ENCODE measurements at places on chromosomes 2 and 18.

DNA sequence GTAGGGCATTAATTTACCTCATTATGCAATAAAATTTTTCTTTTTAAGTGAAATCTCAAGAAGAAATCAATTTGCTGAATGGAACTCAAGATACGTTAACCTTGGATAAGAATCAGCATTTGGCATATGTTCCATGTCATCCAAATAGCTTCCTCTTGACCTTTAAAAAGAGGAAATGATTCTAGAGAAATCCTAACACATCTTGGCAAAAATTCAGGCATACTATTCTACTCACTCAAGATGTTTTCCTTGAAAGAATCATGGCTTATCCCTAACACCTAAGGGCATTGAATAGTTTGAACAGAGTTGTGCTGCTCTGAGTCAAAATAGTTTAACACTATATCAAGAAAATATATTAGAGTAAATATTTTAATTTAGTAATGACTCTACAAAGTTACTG, 678.0 kb downstream of the EPHA4 start:
- DNase-seq, result no peak

GRCh38 chr2:74313497-74313896, 29.7 kb downstream of the SLC4A5 start:
- no peak for DNase-seq

- no peak for DNase-seq
Measured at GRCh38 chr2:239715202-239715601, 309.9 kb downstream of the NDUFA10 start.

- peak; percentile 87 for DNase-seq
Measured at GRCh38 chr2:29113891-29114321, 1.3 kb upstream of the CLIP4 start.

DNA sequence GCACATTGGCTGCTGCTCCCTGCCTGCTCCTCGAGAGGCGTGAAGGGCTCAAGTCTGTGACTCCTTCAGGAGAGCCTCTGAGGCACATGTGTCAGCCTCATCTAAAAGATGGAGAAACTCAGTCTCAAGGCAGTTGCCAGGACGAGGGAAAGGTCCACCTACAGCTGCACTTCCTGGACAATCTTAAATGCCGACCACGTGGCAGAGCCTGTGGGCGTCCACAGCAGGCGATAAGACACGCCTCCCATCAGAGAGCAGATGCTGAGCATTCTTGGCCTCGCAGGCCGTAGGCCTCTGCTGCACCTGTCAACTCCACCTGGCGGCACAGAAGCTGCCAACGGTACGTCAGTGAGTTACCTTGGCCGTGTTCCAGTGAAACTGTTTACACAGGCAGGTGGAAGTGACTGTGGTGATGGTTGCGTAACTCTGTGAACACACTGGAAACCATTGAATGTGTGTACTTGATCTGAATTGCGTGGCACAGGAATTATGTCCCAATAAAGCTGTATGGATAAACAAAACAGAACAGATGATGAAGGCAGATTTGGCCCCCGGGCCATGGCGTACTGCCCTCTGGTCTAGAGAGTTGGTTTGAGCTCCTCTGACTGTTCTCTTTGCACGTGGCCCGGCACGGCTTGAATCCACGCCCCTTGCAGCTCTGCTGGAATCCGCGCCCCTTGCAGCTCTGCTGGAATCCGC, 114.5 kb downstream of the RNF144A start:
- DNase-seq, result peak; percentile 98

DNA sequence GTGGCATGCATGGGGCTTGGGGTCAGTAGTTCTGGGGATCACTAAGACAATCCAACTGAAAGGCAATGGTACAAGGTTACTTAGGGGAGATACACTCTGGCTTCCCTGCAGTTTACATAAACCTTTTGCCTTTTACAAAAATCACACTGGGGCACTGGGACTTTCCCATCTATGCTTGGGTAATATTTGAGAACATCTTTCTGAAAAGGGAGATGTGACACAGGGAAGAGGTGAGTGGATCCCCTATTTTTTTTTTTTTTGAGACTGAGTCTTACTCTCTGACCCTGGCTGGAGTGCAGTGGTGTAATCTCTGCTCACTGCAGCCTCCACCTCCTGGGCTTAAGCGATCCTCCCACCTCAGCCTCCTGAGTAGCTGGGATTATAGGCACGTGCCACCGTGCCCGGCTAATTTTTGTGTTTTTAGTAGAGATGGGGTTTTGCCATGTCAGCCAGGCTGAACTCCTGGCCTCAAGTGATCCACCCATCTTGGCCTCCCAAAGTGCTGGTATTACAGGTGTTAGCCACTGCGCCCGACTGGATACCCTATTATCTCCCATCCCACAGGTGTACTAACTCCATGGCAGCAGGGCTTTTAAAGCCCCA, 82.8 kb upstream of the DNMT3A start:
- no peak for DNase-seq

DNA sequence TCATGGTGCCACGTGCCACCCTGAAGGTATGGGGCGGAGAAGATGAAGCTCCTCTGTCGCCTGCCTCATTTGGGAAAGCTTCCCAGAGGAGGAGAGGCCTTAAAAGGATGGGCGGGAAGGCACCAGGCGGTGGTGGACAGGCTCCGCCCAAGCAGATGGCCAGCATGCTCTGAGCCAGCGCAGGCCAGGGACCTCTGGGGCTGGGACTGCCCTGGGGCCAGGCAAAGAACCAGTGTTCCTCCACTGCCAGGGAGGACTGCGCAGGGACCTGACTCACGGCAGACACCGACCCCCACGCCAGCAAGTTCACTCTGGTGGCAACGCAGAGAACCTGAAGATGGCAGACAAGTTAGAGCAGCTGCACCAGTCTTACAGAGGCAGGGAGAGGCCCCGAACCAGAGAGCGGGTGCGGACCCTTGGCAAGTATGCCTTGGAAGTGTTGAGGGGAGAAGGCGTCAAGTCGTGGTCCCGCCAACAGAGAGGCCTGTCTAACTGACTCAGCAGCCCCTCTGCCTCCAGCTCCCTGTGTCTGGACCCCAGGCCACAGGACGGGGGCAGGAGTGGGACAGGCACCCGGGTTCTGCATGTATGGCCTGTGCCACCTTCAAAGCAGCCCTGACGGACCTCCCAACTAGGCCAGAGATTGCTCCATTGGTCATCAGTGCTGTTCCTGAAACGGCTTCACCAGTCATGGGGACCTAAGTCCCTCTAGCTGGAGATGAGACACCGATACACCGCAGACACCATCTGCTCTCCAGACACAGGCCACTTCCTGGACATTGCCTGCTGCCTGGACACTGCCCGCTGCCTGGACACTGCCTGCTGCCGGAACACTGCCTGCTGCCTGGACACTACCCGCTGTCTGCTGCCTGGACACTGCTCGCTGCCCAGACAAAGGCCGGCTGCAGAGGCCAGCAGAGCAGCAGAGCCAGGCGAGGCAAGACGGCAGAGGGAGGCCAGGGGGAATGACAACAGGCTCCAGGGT, 124.7 kb downstream of the HDAC4 start:
- DNase-seq, result no peak

- no peak for DNase-seq
Measured at GRCh38 chr2:48531141-48531648, 1.2 kb downstream of the STON1 start.

- DNase-seq, result peak; percentile 31
Measured at GRCh38 chr2:893311-893710, 57.3 kb upstream of the SNTG2 start.

- no peak for DNase-seq
Measured at GRCh38 chr2:191560411-191560980, 117.4 kb upstream of the NABP1 start.

DNA sequence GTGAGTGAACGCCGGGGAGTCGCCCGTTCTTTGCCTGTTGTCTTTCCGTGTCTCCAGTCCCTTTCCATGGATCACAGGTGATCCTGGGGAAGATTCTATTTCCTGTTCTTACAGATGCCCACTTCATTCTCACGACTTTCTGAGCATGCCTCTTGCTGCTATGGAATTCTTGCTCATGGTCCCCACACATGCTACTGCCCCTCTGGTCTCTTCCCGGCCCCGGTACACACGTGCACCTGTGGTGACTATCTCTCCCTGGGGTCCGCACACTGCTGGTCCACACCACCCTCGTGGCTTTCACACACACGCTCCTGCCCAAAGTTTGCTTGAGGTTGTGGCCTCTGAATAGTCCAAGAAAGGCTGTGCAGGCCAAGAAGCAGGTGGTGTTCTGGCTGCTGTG, 67.9 kb upstream of the ALKAL2 start:
- DNase-seq, result no peak

DNA sequence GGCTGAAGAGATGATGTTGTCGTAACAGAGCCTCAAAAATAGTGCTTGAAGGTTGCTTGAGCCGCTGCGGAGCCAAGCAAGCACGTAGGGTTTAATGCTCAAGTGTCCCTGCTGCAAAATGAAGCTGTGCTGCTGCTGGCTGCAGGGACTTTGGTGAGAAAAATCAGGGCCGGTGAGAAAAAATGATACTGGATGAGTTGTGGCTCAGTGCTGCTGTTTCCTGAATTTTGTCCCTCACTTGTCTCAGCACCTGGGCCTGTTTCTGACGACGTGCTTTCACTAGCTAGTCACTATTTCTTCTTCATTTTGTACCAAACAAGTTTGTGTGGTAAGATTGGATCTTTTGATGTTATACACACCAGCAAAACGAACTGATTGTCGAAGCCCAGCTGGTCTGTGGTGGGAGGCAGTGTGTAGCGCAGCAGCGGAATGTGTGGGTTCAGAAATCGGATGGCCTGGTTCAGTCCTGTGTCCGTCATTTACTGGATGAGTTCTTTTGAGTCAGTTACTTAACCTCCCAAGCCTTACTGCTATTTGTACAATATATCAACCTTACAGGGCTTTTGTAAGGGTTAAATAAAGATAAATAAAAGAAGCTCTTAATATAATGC, 172.8 kb upstream of the FOSL2 start:
- no peak for DNase-seq

DNA sequence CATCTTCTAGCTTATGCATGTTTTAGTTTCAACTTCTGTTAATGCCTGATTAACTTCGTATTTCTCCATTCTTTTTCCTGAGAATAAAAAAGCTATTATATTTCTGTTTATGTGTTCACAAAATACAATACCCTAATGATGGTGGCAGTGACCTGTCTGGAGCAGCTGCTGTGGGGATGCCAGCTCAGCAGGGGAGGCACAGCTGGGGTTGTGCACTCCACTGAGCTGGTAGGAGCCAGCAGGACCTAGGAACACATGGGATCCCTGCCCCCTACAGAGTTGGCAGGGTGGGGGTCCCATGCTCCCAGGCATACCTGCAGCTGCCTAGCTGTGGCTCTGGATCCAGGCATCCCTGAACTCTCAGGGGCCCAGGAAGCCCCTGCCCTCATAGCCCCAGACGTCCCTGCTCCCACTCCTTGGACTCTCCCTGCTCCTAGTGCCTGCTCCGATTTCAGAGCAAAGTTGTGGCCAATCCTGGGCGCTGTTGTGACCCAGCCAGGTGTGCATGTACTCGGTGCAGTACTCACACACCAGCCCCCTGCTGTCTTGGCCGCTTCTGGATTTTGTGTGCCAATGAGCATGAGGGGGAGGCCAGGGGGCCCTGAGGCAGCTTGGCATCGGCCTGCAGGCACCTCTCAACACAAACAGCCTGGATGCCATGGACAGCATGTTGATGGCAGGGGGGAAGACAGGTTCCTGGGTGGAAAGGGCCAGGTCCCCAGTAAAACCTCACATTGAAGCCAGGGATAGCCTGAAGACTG, 546.0 kb downstream of the ZNF804A start:
- no peak for DNase-seq

DNA sequence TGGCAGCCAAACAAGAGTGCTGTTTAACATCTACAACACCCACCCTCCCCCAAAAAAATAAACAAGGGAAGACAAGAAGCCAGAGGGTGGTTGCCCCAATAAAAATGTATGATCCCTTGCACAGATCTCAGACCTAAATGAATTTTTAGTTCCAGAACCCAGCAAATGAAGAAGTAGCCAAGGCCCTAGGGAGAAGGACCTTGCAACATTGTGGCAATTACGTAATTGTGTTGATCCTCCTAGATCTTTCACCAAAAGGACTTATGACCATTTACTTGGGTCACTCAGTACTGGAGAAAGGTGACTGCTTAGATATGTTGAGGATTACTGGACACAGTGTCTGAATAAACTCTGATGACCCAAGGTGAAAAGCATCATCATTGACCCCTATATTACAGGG, 1393.8 kb downstream of the LRP1B start:
- DNase-seq, result no peak

DNA sequence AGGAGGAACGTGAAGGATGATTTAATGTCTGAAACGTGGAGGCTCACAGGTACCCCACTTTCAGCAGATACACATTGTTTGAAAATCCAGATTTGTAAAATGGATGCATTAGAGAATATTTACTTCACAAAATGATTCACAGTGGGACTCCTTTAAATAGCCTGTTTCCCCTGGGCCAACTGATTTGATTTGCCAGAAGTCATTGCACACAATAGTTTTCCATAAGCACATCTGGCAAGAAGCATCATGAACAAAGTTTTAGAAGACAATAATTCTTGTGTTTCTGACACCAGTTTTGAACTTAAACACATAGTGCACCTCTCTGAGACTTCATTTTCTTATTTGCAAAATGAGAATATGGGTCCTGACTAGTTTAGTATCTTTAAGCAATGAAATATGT, 451.4 kb upstream of the SLC14A2 start:
- DNase-seq, result no peak

DNA sequence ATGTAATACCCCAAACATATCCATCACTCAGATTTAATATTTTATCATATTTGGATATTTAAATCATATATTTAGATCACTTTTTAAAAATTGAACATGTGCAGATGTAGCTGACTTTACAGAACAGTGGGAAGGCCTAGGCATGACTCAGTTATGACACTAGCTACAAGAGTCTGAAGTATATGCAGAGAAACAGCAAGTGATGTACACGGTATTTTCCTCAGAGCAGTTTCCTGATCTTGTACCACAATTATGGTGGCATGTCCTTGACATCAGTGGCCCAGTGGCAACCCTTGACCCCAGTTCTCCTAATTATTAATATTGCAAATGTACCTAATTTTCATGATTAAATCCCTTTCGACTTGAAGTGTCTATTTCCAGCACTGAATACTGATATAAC, 28.2 kb downstream of the CDKL4 start:
- no peak for DNase-seq

DNA sequence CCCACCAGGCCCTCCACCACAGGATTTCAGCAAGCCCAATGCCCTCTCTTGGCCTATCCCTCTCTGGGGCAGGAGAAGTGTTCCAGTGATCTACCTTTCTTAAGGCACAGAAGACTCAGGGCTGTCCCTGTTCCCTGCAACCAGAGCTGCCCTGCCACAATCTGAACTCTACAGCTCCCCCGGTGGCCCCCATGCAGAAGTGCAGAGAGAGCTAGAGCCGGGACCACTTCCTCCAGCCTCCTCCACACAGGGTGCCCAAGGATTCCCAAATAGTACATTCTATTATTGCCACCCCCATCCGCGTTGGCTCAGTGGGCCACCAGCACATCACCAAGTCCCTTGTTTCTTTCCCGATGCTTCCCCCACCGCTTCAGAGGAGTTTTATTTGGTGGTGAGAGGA, 114.8 kb upstream of the PTPRM start:
- peak; percentile 54 for DNase-seq

All from RPMI8226 (cell line).